Amniotic epithelial cell (primary cell): ENCODE measurements at places on chromosomes 5 and 9.
A peak's percentile ranks its signal among the peaks of the same experiment; 100 is the strongest.

DNA sequence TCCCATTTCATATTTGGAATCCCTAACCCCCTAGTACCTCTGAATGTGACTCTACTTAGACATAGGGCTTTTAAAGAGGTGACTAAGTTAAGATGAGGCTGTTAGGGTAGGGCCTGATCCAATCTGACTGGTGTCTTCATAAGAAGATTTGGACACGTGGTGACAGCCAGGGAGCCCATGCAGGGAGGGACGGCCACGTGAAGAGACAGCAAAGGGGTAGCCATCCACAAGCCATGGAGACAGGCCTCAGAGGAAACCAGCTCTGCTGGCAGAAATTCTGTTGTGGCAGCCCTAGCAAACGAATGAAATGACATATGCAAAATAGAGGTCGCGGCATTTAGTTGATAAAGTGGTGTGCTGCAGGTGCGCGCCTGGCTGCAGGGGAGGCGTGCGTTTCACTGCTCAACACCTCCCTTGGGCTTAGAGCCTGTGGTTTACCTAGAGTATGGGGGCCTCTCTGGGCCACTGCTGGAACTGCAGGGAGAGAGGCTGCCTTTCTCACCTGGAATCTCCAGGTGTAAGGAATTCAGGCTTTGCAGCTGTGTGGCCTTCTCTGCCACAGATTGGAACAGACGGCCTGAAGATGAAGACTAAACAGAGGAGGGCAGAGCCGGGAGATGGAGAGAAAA lies 7.1 kb upstream of the AFAP1L1 start:
- no peak for DNase-seq

DNA sequence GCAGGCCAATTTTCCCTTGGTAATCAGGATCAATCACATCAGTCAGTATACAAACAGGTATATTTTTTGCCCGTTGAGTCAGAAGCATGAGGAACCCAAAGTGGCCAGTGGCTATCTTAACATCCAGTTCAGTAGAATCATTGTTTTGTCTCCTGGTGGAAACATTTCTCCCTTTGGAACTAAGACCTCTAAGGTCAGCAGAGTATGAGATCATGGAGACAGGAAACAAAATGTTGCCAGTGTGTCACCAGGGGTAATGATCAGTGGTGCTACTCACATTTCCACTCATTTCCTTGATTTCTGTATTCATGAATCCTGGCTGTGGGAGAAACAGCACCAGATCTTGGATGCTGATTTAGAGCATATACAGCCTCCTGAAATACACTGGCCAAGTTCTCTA lies 553.0 kb downstream of the CSNK1G3 start:
- DNase-seq = no peak

GRCh38 chr5:35012365-35012764 lies 35.4 kb downstream of the AGXT2 start:
- no peak for DNase-seq

DNA sequence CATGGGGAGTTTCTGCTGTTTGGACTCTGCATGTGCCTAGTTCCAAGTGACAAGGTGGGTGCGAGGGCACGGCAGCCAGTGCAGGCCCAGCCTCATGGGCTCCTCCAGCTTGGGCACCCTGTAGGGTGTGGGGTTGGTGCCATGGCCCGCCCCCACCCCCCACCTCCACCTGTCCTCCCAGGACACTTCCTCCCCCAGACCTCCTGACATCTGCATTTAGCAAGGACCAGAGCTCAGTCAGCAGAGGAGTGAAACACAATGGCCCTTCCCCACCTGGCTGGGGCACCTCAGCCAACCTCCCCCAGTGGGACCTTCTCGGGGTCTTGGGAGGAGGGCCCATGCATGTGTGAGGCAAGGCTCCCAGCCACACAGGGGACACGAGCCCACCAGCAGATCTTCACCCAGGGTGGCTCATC lies 1.9 kb upstream of the NKD2 start:
- no peak for DNase-seq

DNA sequence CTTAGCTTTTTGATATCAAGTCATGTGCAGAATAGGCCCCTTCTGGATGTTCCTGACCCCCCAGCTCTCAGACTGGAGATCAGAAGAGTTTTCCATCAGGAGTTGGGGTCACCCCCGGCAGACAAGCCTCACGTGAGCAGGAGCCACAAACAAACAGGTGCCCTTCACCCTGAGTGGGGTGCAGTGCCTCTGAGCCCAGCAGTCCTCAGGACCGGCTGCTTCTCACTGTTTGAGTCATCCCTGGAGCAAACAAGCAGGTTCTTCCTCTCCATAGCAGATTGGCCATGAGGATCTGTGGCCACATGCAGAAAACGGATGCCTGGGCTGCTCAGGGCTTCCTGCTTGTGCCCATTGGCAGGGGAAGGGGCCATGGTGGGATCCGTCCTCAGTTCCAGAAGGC lies 47.0 kb downstream of the LRSAM1 start:
- no peak for DNase-seq

DNA sequence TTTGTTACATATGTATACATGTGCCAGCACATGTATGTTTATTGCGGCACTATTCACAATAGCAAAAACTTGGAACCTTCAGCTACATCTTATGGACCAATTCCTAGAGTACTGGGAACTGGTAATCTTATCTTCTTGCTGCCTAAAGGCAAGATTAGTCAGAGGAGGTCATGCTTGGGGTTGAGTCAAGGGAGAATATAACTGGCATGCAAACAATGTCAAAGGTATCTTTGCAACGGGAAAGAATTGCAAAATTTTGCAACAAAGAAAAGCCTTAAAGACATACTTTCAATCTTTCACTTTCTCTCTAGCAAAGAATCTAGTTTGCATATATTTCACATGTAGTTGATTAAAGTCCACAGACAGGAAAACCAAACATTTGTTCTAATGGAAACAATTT lies 145.2 kb downstream of the EDIL3 start:
- peak; percentile 93 for DNase-seq

DNA sequence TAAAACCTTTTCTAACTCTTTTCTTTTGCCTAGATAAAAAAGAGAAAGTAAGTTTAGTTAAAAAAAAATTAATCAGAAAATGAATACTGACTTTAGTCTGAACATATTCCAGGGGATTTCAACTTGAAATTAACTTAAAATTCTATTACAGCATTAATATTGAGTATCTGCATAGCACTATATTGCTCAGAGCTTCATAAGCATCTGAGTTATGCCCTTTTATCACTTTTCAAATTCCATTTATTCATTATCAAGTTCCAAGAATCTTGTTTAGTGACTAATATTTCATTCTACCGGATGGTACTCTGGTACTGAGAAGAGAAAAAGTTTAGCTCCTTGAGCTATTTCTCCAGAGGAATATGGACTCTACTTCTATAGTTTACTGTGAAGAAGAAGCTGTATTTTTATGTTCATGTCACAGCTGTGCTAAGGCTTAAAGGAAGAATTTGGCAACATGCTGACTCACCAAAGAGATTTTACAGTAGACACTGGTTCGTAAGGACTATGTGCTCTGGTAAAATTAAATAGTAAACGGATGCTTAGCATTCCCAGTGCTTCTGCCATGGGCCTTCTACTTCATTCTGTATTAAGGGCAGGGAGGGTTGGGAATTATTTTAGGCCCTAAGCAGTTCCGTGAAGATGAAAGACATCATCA lies 285.2 kb upstream of the SEMA6A start:
- no peak for DNase-seq

- DNase-seq = peak; percentile 40
Observed at GRCh38 chr5:109825450-109825849, 135.7 kb downstream of the MAN2A1 start.

- DNase-seq = no peak
Observed at GRCh38 chr5:112386766-112387165, 32.3 kb downstream of the EPB41L4A start.

DNA sequence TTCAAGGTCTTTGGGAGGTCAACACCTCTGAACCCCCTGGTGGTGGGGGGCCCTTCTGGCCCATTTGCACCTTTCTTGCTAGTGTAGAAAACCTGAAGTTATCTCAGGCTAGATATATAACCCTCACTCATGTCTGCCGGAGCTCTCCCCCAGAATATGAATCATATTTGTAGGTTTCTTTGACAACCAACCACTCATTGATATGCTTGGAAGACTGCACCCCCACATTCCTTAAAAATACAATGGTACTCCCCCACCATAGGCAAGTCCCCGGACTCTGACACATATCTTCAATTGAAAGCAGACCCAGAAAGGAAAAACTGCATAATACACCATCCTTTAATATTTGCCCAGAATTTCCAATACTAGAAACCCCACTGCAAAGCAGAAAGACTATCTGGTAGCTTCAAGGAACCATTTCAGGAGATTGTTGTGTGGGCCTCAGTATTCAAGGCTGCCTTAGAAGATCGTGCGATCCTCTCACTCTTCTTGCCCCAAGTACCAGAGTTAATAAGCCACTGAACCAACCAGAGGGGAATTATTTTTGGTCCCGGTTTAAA lies 978 bp upstream of the UBE2B start:
- DNase-seq = peak; percentile 42

- no peak for DNase-seq
Observed at GRCh38 chr9:105357937-105358336, 89.9 kb upstream of the FSD1L start.

DNA sequence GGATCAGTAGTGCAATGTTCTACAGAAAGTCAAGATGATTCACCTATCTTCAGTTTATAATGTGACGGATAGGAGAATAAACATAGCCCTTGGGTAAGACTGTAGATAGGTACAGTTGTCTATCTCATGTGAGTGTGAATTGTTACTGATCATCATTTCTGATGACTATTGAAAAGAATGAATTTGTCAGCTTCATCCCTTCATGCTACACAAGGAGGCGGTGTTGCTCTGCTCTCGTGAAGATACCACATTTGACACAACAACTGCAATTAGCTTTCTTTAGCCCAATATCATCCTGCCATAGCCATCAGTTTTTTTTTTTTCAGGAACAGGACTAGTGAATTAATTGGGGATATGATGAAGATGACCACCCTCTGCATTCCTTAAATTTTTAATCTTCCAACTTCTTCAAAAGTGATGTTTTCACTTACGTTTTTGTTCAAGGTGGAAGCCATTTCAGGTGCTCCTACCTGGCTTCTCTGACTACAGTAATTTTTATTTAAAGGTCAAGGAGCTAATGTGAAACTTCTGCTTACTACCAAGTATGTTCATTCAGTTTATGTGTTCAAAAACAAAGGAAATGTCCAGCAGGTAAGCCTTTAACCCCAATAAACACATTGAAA lies 152.9 kb upstream of the MOCS2 start:
- peak; percentile 51 for DNase-seq
